Fibroblast of skin of left biceps (primary cell): ENCODE measurements at places on chromosomes 1 and 21.

DNA sequence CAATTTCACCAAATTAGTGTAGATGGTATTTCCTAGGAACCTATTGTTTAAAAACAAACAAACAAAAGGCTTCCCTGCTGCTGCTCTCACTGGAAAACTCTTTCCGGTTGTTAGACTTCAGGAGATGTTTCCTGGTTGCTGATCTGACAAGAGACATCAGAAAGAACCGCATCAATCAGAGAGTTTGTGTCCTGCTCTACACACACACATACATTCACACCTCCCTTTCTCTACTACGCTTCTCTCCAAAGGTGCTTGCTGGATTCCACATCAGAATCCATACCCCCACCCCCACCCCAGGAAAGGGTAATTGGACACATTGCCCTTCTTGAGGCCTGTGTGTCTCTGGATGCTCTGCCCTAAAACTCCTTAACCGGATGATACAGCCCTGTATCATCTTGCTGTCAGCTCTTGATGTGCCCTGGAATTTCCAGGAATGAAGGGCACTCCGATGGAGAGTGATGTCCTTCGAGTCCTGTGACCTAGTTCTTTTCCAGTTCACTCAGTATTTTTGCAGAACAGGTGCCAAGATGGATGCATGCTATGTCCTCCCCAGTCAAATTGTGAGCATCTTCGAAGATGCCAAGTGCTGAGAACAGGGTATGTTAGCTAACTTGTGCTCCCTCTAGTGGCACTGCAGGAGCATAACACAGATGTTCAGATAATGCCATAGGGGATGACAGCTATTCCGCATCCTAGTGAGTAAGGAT lies 113.7 kb upstream of the SLC35F3 start:
- DNase-seq: peak; percentile 15

- no peak for DNase-seq
These were observed 1754.2 kb downstream of the BRINP3 start for GRCh38 chr1:188723332-188724020.

GRCh38 chr1:232835166-232835565 lies 29.9 kb downstream of the MAP10 start:
- no peak for DNase-seq

DNA sequence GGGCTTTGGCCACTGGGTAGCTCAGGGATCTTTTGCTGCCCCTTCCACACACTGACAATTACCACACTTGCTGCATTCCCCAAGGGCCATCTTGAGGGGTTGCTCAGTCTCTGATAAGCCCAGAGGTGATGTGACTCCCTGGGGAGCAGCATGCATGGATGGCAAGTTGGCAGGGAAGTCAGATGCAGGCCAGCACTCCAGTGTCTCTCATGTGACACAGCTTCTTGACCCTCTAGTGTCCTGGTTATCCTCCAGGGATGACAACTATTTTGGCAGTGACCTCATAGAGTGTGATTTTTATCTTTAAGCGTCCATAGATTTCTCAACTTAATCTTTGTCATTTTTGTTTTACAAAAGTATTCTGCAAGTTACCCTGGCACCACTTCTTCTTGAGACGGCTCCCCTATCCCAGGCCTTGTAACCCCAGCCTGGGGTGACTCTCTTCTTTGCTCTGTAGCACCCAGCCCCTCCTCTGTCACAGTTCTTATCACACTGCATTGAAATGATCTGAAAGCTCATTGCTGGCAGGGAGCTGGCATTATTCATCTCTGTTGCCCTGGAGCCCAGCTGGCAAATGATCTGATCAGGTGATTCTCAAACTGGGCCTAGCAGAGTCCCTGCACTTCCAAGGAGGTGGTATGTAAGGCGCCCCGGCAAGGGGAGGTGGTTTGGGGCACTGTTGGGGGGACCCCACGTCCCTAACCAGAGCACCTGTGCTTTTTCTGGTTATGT lies 72.6 kb downstream of the TENT5C start:
- no peak for DNase-seq

DNA sequence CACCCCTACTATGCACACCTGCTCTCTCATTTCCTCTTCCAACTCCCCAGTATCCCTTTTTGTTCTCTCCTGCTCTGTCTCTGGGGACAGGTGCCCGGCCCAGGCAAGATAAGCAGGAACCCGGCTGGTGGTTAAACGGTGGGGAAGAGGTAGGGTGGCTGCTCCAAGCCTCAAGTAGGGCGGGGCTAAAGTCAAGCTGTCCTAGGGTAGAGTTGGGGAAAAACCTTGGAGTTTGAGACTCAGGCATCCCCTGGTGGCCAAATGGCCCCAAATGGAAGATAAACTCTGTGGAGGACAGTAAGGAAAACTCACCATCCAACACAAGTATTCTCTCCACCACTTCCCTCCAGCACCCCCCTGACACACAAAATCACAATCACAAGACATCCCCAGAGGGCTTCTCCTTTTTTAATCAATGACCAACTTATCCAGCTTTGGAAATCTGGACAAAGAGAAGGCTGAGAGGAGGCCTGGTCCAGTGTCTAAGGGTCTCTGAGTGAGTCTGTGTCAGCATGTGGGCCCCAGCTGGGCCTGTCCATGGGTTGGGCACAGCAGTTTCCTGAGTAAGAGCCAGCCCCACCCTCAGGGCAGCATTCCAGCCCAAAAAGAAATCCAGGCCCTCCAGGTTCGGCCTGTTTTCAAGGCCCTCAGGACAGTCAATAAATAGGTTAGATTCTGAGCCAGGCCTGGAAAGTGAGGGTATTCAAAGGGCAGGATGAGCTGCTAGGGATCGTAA lies 9.8 kb downstream of the POMGNT1 start:
- DNase-seq: no peak

DNA sequence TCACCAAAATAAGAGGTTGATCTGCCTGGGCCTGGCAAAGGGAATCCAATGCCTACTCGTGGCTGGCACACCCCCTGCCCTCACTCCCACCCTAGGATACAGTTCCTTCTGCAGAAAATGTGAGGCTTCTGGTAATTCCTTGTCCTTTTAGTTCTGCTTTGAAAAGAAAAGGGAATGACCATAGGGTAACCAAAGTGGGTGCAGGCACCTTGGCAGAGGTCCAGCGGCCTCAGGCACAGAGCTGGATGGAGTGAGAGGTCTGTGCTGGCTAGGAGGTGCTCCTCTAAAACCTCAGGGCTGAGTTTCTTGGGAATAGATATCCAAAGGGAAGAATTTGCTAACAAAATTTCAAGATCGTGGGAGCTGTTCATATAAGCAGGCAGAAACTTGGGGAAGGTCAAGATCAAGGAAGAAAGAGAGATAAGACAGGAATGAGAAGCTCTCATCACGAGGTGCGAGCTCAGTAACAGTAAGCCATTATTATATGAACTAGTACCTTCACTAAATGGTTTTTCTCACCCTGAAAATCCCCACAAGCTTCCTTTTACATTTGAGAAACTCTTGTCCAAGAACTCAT lies 293.1 kb upstream of the LYPLAL1 start:
- no peak for DNase-seq

GRCh38 chr1:32991819-32992488 lies 27.3 kb upstream of the RNF19B start:
- no peak for DNase-seq

- DNase-seq: no peak
These were observed 83.8 kb upstream of the ETS2 start for GRCh38 chr21:38721958-38722357.

DNA sequence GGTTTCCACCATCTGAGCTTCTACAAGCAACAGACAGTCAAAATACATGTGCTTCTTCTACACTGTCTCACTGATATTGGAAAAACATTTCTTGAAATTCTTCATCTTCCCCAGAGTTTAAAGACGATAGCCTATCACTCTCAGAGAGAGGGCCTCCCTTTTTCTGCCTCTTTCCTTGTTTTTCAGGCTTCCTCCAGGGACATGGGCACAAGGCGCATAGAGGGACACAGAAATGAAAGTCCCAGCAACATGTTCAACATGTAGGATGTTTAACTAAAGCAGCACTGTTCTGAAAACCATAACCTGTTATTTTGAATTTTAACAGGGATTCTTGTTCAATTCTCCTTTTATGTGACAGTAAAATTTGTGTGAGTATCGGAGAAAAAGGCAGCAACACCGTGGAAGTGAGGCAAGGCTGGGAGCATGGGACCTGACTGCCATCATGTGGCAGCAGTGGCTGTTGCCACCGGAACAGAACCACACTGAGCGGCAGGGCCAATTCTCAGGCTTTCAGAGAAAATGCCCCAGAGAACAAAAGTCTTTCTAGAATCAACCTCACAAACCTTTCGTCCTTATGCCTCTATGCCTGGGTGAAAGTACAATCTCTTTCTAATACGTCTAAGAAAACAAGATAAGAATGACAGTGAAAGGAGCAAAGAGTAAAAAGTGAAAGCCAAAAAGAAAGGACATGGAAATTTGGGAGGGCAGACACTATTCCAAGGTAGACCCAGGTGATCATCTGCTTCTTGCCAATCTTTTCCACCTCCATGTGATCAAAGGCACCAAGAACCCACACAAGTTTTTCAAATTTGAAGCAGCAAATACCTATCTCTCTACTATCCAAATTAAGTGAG lies 54.5 kb downstream of the PCNX2 start:
- DNase-seq: no peak
